ENCODE measurements at places on chromosomes 3 and 15. TPM values are rescaled to one million over a fixed set of nuclear protein-coding genes. Genes with fewer than 3 reads are reported as not detected.

DNA sequence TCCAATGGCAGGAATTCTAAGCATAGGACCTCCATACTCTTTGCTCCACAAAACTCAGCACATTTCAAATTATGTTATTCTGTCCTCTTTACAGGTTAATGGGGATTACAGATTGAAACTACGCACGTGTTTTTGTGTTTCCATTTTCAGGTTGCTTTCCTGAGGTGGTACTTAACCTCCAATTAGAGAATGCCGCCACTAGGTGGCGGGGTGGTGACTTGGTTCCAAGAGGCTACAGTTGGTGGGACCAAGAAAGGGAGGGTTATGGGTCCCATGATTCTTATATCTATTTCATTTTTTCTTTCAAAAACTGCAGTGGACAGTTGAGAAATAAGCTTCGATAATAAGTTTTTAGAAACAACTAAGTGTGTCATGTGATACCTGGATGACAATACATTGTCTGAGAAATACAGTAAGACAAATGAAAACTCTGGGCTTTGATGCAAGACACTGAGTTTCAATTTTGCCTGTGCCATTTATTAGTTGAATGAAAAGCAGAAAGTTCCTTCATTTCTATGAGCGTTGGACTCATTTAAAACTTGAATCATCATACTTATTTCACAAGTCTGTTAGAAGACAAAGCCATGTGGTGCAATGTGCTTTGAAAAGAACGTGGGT, 539.0 kb downstream of the FGF12 start:
- peak; percentile 45 for DNase-seq

GRCh38 chr3:21020681-21021080, 730.3 kb downstream of the ZNF385D start:
- DNase-seq, result no peak

- DNase-seq, result no peak
These were observed 127.0 kb downstream of the STAG1 start for GRCh38 chr3:136624894-136625815.

DNA sequence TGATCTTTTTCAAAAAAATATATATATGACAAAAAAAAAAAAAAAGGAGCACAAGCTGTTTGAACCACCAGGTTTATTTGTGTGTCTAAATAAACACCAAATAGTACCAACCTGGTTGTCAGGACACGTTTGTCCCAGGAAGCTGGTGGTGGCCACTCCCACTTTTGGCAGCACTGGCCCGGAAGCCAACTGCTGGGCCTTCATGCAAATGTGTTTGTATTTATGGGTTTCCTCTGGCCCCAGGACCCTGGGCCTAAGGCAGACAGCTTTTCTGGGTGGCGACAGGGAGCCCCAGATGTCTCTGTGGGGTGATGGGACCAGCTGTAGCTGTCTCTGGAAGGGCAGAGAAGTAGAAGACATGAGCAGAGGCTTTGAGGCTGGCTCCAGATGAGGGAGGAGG, 31.6 kb downstream of the PRKCD start:
- no peak for DNase-seq

- no peak for DNase-seq
These were observed 126.1 kb downstream of the TUSC7 start for GRCh38 chr3:116835658-116836057.

DNA sequence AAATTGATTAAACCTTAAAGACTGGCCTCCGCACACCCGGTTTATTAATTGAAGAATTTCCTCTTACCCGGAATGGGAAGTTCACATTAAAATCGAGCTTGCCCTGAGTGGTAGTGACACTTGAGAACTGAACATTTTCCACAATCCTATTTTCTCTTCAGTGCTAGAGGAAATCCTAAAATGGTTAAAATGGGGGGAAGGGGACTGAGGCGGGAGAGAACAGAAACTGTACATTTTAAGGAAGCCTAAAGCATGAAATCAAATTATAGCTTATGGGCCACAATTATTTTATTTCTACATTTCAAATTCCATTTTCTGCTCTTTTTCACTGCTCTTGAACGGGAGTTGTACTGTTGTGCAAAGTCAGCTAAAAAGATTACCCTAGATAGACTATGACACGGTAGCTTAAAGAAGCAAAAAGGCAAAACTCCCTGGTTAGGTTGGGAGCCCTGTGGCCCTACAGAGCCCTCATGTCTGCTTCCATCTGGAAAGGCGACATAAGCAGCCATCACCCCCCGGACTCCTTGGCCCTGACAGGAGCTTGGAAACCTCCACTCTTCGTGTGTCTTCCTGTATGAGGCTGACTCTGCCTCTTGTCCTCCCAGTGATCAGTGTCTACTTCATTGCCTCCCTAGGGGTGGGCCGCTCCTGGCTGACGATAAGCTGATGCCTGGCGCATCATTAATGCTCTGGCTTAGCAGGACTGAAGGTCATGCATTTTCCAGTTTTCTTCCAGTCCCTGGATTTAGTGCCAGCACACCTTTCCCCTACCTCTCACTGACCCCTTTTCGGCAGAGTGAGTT, 79.3 kb downstream of the EEFSEC start:
- DNase-seq, result no peak

- no peak for DNase-seq
These were observed 1.5 kb upstream of the C3orf62 start for GRCh38 chr3:49278548-49278947.

The ERICH6 gene
- not detected for total RNA-seq

The TF gene
- 0.60 TPM for total RNA-seq

The HESX1 gene
- 0.50 TPM for total RNA-seq

The NDN gene
- total RNA-seq, result 3.0 TPM

The PCLAF gene
- total RNA-seq, result 110 TPM

The SLC24A5 gene
- not detected for total RNA-seq

Measured in activated naive CD8-positive, alpha-beta T cell treated with anti-CD3 and anti-CD28 coated beads, Interleukin-2, amount 10 ng/mL, durations not matched to agents 7 days and 5 days (primary cell).